Activated naive CD4-positive, alpha-beta T cell treated with anti-CD3 and anti-CD28 coated beads, Interleukin-2, amount 50 U/mL, for 16 hours (primary cell): ENCODE measurements at places on chromosomes 3 and 15.

- no peak for DNase-seq
These were observed 842.4 kb downstream of the TBL1XR1 start for GRCh38 chr3:176354843-176355242.

DNA sequence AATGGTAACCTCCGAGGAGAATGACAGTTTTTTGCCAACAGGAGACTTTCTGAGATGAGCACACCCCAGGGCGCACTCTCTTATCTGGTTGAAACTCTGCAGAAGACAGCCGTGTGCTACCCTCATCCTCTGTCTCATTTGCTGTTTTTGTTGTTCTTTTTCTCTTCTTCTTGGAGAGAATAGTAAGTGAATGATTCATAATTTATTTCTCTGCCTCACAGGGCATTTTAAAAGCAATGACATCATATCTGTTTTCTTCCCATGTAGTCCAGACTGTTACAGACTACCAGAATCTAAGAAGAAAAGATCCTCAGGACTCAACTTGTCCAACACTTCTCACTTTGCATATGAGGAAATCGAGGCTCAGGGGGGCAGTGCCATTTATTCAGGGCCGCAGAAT, 771.1 kb upstream of the GRM7 start:
- no peak for DNase-seq

- DNase-seq, result no peak
These were observed 2.3 kb upstream of the BCHE start for GRCh38 chr3:165839296-165840076.

DNA sequence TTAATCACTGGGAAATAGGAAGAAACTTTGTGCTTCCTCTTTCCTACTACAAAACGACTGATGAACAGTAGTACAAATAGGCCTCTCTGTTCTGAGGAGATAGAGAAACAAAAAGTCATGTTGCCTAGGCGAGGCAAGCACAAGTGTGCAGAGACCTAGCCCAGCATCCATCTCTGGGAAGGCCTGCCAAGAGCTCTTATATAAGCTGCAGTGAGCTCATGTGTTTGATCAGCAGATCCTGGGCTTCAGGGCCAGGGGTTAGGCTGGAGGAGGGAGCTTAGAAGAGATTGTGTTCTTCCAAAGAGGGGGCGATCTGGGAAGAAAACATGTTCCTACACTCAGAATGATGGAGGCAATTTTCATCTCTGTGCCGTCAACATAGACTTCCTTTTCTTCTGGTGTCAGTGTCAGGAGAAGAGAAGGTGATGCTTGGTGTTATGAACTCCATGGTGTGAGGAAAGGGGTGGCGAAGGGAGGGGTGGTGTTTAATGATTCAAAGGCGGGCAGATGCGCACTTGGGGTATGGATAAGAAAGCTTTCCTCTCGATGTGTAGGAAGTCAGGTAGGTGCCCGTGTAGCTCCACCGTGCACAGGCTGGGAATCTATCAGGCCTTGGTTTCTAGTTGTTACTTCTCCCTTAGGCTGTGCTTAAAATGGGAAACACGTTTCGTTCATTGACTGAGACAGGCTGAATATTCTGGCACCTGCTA, 29.5 kb upstream of the ETV5 start:
- DNase-seq, result no peak

GRCh38 chr3:33035596-33035995, 61.4 kb downstream of the GLB1 start:
- no peak for DNase-seq

DNA sequence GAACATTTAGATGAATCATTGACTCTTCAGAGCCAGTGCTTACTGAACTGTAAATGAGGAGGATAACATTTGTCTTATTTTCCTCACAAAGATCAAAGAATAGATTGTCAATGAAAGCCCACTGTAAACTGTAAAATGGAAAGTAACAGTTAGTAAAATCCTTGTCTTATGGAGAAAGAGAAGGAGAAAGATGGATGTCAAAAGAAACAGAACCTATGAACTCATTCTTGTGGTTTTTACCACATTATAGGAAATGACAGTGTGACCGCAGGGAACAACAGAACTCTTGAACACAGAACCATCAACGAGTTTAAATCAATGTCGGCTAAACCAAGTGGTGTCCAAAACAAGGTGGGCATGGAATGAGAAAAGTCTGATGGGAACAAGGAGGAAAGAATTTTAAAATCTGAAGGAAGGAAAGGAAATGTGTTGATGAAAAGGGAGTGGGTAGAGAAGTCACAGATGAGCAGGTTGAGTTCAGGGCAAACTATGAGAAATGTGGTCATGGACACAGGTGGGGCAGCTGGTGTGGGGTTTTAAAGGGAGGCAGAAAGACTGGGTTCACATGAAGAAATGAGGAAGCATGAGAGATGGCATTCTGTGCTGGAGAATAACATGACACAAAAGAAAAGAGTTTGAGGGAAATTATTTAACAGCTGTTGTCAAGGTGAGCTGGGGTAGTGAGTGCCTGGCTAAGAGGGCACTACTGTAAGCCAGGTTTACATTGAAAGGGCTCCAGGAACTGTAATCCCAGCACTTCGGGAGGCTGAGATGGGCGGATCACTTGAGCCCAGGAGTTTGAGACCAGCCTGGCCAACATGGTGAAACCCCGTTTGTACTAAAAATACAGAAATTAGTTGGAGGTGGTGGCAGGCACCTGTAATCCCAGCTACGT, 42.4 kb upstream of the ETV5 start:
- no peak for DNase-seq

DNA sequence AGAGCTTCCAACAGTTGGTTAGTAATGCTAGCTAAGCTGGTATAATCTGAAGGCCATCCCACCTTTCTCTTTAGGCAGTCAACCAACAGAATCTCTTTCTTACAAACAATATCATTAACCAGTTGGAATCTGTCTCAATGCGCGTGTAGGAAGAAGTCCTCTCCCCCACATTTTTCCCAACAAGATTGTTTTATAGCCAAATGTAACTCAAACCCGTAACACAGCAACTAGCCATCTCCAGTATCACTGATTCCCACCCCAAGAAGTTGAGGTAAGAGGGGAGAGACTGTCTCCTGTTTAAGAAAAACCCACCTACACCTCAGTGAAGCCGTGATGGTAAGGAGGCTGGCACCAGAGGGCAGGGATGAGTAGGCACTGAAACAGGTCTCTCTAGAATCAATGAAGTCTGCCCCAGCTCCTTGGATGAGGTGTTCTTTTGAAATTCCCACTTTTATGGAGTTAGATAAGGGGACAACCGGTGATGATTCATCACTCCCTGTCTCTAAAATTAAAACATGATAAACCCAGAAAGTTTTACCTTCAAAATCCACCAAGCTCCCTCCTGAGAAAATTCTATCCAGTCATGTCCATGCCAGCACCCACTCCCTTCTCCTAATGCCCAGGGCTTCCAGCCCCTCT, 30.9 kb downstream of the CDC25A start:
- no peak for DNase-seq

DNA sequence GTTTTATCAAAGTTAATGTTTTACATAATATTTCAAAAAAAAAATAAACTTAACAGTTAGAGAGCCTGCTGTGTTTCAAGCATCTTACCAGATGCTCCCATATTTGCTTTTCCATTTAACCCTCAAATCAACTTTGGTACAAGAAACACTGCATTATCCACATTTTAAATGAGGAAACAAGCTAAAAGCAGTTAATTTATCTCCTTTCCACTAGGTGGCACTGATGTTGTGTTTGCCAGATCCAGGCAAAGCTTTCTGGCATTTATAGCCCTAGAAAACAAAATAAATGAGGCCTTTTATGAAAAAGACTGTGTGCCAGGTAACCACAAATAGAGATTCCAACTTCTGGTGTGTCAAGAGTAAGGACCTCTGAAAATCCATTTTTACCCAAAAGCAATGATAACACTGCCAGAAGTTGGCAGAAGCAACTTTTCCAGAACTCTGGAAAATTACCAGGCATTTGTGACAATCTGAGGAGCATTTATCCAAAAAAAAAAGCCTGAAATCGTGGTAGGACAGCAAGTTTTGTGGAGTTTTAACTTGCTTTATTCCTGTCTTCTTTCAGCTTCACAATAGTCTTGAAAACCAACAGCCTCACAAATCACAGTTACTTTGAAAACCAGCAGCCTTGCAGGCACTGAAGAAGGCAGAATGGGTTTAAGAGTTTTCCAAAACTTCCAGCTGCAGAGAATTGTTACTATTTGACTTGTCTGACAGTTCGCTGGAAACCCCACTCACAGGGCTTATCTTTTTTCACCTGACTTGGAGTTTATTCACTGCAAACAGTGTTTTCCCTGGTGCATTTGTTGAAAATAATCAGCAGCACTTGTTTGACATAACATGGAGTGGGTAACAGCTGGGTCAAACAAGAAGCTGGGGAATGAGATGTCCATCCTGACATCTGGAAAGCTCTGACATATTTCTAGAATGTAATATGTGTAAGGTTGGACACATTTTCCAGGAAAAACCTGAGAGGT, 9.2 kb downstream of the FAM162A start:
- no peak for DNase-seq

- no peak for DNase-seq
These were observed 5.1 kb upstream of the TM4SF1 start for GRCh38 chr3:149382518-149382917.

DNA sequence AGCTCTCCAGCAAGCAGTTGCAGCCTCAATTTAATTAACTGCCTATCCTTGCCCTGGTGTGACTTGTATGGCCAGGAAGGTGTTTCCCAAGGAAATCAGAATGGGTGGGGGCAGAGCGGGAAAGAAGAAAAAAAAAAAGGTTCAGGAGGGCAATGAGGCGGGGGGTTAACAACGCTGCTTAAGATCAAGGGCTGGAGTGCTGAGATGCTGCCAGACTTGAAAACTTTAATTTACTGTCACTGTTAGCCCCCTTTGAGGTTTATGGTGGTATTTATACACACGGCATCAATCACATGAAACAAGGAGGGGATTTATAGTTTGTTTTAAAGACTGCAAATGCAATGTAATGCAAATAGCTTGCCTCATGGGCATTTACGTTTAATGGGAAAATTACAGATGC, 319.4 kb upstream of the NR2F2 start:
- no peak for DNase-seq

DNA sequence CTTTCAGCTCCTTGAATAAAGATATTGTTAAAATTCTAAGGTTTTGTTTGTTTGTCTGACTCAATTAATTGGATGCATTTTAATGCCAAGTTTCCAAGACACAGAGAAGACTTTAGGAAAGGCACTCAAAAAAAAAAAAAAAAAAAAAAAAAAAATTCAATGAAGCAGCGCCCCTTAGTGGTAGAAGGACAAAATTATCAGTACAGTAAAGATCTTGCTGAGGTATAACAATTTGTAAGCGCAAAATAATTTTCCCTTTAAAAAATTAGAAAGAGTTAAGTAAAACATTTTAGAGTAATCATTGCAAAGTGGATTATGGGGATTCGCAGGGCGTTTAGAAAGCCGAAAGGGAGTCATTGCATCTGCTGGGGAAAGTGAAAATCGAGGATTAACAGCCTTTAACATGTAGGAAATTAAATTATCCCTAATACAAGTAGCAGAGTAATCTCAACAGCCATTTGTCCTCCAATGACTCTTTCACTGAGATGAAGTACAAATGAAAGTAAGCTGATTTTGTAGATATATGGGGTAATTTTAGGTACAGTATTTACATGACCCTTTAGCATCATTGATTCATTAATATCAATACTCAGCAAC, 5.8 kb upstream of the DIS3L start:
- DNase-seq, result no peak

DNA sequence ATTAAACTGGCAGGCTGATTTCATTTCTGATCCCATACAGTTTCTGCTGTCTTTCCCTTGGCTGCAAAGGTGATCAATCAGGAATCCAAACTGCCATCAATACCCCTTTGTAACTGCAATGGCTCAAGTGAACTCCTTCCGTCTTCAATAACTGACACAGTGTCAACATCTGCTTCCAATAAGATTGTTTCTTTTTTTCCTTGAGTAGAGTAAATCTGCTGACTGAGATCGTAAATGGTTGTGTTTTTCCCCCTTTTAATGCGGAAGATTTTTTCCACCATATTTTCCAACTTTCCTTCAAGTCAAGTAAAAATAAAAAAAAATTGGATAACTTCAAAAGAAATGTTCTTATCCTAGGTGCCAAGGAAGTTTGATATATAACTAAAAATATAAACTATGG, 48.7 kb downstream of the VGLL3 start:
- DNase-seq, result no peak

GRCh38 chr3:52277972-52278509, 408 bp downstream of the WDR82 start:
- peak; percentile 70 for DNase-seq

- no peak for DNase-seq
These were observed 35.4 kb upstream of the RAB6B start for GRCh38 chr3:133931084-133931483.

- no peak for DNase-seq
These were observed 30.3 kb upstream of the C15orf39 start for GRCh38 chr15:75171408-75171807.

- DNase-seq, result peak; percentile 6
These were observed 30.8 kb upstream of the SLC41A3 start for GRCh38 chr3:126114443-126115386.

GRCh38 chr15:78052001-78052401, 25.5 kb downstream of the TBC1D2B start:
- no peak for DNase-seq

DNA sequence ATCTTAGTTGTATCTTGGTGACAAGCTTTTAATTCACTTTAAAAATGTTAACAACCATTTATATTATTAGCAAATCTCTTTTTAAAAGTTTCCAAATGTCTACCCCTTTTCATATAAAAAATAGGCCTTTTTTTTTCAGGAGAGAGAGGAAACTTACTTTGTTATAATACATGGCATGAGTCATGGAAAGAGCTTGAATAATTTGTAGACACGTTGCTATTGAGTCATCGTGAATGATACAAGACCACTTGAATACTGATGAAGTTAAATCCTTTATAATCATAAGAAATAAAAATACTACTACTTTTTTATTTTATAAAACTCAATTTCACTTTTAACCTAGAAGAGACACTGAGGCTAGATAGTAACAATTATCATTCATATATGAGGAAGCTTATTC, 70.3 kb upstream of the BBX start:
- no peak for DNase-seq

DNA sequence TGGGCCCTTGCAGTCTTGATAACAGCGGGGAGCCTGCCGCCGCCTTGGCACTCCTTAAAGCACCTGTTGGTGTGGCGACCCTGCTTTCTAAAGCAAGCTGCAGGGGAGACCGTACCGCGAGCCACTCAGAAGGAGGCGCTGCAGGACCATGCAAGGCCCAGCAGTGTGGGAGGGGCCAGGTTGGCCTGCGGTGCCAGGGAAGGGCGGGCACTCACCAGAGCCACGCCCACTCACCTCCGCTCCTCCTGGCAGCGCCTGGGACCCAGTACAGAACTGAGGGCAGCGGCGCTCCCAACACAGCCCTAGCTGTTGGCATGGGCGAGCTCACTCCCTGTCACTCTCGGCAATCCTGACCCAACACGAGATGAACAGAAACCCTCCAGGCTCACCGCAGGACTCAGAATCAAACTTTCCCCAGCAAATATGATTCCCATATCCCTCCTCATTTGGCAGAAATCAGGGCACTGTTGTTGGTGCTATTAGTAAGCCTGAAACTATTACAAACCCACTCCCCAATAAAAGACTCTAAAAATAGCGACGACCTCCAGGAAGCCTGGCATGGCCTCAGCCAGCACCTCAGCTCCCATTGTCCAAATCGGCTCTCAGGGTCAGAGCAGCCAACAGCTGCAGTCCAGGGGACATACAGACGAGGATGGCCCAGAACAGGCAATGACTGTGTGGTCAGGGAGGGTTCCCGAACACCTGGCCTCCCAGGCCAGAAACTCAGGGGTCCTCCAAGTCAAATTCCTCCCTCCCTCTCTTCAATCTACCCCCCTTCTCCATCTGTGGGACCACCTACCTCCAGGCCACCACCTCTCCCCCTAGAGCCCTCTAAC, 77.2 kb downstream of the TBC1D2B start:
- peak; percentile 80 for DNase-seq

- no peak for DNase-seq
These were observed 12.4 kb upstream of the USP13 start for GRCh38 chr3:179640469-179640868.

GRCh38 chr15:74829486-74829885, 3.1 kb downstream of the CPLX3 start:
- DNase-seq, result no peak
